ENCODE measurements at places on chromosomes 1 and 21.

- DNase-seq: no peak
Measured at GRCh38 chr21:25518491-25518911, 88.8 kb downstream of the MRPL39 start.

DNA sequence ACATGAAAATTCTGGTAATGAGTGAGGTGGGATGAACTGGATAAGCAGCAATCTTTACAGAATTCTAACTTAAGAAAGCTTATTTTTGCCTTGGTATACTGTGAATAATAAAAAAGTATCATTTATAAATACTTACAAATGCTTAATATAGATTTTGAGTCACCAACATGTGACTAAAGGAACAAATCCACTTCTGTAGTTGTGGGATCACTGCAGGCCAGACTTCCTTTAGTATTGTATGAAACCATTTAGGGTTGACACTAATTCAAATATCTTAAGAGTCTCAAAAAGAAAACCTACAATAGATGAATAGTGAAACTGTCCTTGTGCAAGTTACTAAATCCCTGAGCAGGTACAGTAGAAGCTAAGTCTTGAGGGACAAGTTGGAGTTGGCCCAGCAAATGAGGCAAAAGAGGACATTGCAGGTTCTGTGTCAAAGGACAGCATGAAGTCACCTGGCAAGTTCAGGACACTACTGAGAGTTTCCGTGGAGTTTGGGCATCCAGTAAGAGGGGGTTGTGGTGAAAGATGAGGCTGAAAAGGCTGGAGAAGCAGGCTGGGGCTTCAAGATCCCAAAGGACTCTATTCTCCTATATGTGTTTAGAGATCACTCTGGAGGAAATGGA, 5.9 kb upstream of the THEM4 start:
- DNase-seq: no peak

GRCh38 chr1:35377555-35377954, 109.0 kb downstream of the ZMYM4 start:
- DNase-seq: no peak

DNA sequence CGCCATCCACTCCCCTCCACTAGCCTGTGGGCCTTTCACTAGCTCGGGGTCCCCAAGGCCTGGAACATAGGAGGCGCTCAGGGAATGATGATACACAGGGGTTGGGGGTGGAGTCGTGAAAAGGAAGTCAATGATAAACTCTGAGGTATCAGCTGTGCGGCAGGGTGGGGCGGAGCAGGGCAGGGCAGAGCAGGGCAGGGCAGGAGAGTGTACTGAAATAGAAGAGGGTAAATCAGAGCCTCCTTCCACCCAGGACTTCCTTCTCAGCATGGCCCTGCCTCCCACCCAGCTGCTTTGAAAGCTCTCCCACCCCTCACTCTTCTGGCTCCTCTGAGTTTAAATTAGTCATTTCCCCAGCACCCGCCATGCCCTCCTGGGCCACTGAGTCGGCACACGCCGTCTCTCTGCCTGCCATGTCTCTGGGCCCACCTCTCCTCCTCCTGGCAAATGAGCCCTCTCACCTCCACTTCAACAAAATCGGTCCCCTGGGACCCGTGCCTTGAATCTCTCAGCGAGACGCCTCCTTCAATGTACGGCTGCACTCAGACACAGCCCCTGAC, 16.9 kb downstream of the CAPZB start:
- no peak for DNase-seq

GRCh38 chr1:62312698-62313097, 6.5 kb downstream of the KANK4 start:
- DNase-seq: no peak

DNA sequence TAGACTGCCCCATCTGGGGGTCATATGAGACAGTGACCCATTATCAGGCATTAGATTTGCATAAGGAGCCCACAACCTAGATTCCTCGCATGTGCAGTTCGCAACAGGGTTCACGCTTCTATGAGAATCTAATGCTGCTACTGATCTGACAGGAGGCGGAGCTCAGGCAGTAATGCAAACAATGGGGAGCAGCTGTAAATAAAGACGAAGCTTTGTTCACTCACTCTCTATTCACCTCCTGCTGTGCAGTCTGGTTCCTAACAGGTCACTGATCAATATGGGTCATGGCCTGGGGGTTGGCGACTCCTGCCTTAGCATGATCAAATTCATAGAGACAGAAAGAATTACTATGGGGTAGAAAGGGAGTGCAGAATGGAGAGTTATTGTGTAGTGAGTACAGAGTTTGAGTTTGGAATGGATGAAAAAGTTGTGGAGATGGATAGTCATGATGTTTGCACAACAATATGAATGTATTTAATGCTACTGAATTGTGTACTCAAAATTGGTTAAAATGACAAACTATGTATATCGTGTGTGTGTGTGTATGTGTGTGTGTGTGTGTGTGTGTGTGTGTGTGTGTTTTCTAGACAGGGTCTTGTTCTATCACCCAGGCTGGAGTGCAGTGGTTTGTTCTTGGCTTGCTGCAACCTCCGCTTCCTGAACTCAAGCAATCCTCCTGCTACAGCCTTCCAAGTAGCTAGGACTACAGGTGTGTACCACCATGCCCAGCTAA, 42.2 kb downstream of the BTF3L4 start:
- no peak for DNase-seq

- DNase-seq: no peak
Measured at GRCh38 chr1:154975409-154976059, 1.1 kb downstream of the CKS1B start.

GRCh38 chr1:6860401-6860800, 75.1 kb downstream of the CAMTA1 start:
- DNase-seq: no peak

DNA sequence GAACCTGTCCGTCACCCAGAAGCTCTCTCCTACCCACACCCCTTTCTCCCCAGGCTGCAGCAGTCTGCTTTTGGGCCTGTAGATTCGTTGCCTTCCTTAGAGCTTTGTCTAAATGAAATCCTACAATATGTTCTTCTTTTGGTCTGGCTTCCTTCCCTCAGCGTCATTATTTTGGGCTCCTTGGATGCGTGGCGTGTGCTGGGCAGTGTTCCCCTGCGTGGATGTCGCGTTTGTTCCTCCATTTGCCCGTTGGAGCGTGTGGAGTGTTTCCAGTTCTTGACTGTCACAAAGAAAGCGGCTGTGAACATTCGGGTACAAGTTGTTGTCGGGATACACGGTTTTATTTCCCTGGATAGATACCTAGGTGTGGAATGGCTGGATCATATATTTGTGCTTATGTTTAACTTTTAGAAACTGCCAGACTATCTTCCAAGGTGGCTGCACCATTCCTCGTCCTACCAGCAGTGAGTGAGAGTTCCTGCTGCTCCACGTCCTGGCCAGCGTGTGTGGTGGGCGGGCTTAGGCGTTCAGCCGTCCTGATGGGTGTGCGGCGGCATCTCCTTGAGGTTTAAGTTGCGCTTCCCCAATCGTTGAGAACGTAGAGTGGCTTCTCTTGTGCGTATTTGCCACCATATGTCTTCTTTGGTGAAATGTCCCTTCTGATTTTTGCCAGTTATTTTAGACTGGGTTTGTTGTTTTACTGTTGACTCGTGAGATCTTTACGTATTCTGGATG, 31.7 kb downstream of the SKI start:
- no peak for DNase-seq

GRCh38 chr1:117846674-117847425, 82.6 kb downstream of the GDAP2 start:
- no peak for DNase-seq

DNA sequence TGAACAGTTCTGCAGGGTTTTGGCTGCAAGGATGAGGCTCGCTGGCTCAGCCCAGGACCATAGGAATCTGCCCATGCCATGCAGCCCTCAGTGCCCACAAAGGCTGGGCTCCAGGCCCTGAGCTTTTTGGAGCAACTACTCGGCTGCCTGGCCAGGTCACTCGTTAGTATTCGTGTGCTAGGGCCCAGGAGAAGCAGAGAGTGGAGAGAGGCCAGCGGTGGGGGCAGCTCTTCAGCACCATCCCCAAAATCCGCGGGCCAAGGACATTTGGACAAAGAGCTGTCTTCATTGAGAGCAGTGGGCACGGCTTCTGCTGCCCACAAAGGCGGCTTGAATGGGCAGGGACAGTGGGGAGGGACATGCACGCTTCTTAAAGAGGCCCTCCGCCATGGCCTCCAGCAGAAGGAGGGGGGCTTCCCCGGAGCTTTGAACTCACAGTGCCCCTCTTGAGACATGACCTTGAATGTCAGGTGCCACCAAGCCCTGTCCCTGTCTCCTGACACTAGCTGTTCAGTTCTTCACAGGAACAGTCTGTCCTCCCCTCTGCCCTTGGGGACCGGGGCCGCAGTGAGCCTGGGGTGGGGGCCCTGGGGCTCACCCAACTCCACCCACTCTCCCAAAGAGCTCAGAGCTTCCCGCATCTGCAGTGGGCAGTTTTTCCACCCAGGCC, 106.1 kb upstream of the ARHGEF16 start:
- DNase-seq: no peak

- DNase-seq: no peak
Measured at GRCh38 chr1:78543941-78544643, 53.3 kb downstream of the PTGFR start.

- DNase-seq: no peak
Measured at GRCh38 chr1:207752456-207752998, 673 bp downstream of the CD46 start.

DNA sequence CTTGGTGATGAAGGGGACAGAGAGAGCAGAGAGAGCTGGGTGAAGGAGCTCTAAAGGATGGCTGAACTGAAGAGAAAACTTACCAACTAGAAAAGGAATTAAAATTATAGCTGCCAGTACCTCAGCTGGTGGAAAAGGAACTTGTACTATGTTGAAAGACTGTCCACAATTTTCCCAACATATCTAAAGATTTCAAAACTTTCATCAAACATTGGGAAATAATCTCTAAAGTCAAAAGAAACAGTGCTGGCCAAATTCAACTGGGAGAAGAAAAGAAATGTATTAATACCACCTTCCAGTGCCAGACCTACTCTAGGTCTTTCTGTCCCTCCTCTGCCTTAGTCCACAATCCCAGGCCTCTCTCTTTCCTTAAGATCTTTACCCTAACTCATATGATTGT, 6.1 kb downstream of the SMG5 start:
- no peak for DNase-seq

DNA sequence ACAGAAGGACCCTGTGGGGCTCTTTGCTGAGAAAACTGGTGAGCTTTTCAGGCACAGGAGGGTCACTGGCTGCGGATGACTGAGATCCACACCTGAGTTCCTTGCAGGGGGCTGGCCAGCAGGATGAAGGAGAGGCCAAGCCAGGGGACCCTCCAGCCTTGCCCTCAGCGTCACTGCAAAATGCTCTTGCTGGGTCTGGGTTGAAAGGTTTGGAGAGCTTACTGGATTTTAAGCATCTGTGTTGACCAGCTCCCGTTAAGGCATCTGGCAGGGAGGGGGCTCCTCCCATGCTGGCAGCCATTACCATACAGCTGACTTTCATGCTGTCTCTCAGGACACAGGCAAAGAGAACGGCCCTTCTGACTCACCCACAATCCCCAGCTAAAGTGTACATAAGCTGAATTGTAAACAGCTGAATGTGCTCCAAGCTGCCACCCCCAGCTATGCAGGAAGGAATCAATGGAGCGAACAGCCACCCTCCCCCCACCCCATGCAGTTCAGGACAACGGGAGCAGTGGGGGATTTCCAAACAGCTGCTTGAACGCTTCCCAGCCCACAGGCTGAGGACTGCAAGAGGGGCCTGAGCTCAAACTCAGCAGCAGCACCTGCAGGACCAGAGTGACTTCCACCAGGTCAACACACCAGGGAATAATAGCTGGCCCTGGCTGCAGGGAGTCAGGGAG, 21.3 kb upstream of the A3GALT2 start:
- no peak for DNase-seq

DNA sequence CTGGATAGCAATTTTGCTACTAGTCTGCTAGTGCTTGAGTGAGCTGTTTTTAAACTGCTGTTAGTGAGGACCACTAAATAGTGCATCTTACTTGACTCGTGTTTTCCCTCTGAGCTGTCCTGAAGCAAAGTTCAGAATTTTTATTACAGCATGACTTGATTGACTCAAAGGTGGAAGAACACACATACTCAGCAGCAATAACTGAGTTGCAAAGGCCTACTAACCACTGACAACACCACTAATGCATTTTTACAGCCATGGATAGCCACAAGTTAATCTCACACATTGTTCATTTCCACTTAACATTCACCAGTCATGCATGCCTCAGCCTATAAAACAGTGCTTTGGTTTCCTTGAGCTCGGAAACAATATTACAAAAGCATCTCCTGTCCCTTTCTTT, 148.7 kb downstream of the RUNX1 start:
- DNase-seq: no peak

DNA sequence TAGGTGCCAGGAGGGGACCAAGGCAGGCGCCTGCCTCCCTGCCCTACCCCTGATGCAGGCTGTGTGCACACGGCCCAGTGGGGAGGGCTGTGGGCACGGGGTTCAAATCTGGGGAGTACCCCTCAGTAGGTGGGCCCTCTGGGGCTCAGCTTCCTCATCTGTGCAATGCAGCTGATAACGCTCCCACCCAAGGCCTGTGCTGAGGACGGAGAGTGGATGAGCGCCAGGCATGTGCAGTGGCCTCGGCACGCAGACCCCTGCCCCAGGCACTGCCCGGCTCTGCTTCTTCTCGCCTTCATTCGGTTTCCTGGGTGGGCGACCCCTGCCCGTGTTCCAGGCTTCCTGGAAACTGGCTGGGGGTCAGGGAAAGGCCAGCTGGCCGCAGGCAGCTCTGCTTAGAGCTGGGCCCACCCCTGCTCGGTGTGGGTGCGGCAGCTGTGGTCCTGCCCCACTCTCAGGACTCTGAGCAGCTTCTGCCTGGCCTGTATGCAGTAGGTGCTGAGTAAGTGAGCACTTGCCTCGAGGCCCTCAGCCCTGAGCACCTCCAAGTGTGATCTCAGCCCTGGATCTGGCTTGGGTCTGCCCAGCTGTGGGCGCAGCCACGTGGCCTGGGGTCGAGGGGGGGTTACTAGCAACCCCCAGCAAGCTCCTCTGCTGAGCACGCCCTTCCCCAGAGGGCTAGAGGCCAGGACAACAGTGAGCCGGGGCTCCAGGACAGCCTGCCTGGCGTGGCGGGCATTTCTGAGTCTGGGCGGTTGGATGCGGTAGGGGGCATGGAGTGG, 11.9 kb upstream of the TNFRSF14 start:
- DNase-seq: no peak

DNA sequence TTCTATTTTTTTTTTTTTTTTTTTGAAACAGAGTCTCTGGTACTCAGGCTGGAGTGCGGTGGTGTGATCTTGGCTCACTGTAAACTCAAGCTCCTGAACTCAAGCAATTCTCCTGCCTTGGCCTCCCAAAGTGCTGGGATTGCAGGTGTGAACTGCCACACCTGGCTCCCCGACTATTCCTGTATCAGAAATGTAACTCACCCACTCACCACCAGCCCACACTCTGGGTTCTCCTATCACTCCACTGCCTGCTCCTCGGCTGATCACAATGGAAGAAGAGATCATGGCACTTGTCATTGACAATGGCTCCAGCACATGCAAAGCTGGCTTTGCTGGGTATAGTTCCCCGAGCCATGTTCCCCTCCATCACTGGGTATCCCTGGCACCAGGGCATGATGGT, 15.9 kb downstream of the RABIF start:
- DNase-seq: no peak

GRCh38 chr1:94026619-94027380, 94.1 kb downstream of the ABCA4 start:
- no peak for DNase-seq

Data from esophagus squamous epithelium (tissue), 5 donors.